ENCODE measurements at places on chromosomes 7 and 10.

GRCh38 chr10:95880704-95881103 is 27.1 kb upstream of the CC2D2B start:
- no peak for DNase-seq

DNA sequence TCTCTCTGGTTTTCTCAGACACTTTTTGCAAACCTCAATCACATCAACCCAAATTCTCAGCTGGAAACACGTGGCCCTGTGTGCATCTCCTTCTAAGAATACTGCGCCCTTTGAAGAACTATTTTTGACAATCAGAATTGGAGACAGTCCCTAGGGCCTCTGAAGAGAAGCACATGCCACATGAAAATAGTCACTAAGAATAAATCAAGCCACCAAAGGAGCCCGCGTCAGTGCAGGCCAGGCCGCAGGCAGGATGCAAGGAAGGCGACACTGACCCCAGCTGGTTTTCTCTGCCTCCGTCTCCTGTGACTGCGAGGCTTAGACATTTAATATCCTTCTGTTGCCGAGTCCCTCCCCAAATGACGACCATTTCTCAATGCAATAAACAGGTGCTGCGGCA is 88.0 kb upstream of the ADAM12 start:
- no peak for DNase-seq

DNA sequence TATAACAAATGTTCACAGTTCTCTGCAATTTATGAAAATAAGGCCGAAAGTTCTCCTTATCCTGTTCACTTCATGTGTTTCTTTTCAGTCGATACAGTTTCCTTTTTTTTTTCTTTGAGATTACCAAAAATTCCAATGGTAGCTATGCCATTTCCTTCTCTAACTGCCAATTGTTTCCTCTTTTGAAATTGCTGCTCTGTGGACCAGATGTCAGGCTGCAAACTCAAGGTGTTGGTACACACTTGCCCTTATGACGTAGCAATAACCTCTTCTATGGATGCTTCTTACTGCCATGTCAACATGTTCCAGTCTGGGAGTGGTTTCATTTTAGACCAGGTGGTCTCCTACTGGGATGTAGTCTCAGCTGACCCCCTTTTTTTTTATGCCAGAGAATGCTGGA is 52.9 kb downstream of the CASD1 start:
- DNase-seq = no peak

DNA sequence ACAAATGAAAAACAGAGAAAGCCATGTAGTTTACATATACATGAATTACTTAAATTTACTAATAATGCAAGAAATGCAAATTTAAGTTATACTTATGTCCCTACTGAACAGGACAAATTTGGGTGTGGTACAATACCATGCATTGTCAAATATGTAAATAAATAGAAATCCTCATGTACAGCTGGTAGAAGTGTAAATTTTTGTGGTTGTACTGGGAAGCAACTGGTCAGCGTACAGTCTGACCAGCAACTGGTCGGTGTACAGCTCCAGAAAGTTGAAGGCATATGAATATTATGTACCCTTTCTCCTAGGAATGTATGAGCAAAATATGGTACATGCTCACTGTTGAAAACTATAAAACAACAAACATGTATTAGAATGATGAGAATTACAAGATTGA is 93.9 kb upstream of the TMEM106B start:
- DNase-seq = no peak
